GM13977 (cell line): ENCODE measurements at places on chromosomes 5 and 9.

GRCh38 chr5:35924950-35925722 lies 13.3 kb downstream of the CAPSL start:
- DNase-seq: peak; percentile 66

DNA sequence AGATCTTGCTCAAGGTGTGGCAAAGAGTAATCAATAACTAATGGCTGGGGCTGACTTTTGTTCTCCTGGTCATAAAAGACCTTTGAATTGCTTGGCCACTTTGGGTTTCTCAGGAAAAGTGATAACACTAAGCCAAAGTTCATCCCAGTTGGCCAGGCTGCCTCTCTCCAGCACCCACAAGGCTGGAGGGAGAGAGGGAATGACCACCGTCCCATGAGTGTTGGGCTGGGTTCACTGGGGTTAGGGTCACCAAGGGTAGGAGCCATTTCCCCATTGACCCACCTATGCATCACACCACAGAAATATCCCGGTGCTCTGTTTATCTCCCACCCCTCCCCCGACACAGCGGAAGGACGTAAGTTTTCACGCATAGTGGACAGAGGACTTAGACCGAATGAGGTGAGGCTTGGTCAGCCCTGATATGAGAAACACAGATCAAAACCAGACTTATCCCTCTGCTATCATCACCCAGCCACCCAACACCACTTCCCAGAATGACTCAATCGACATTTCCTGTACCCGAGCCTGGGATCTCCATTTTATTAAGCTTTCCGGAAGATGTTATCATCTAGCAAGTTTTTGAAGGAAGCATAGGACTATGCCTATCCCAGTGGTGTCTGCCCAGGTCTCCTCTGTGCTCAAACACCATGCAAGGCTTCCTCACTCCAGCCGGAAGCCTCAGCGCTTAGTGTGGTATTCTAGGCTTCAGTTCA lies 27.0 kb upstream of the PPARGC1B start:
- no peak for DNase-seq

DNA sequence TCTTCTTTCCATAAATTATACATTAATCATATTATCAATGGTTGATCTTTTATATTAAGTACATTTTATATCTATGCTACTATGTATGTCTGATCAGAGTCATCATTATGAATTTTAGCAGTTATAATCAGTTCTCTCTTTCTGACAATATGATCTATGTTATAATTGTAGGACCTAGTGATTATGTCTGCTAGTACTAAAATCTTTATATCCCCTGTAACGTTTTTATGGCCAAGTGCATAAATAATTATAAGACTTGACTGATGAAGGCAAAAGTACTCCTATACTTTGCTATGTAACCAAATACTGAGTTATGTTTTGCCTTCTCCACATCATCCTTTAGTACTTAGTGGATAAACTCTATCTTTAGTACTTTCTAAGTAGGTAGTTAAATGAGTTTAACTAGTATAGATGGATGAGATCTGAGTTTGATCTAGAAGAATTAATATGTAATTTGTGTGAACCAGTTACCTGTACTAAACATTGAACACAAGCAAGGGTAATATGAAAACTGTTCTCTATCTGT lies 75.4 kb downstream of the SLF1 start:
- DNase-seq: no peak

GRCh38 chr5:130805648-130806047 lies 359.4 kb downstream of the HINT1 start:
- DNase-seq: no peak

DNA sequence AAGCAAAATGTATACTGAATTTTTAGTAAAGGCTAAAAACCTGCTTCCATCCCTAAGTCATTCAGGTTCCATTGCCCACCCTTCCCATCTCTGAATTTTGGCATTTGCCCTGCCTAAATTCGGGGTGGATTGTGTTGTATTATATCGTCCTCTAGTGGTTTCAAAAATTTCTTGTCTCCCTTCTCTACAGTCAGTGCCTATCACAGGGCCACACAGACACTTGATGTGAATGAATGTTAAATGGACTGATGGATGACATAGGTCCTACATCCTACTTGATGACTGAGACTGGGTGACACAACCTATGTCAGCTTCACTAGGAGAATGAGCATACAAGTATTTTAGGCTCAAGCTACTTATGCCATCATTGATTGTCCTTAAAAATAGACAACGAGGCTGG lies 45.6 kb upstream of the SLC30A5 start:
- no peak for DNase-seq

DNA sequence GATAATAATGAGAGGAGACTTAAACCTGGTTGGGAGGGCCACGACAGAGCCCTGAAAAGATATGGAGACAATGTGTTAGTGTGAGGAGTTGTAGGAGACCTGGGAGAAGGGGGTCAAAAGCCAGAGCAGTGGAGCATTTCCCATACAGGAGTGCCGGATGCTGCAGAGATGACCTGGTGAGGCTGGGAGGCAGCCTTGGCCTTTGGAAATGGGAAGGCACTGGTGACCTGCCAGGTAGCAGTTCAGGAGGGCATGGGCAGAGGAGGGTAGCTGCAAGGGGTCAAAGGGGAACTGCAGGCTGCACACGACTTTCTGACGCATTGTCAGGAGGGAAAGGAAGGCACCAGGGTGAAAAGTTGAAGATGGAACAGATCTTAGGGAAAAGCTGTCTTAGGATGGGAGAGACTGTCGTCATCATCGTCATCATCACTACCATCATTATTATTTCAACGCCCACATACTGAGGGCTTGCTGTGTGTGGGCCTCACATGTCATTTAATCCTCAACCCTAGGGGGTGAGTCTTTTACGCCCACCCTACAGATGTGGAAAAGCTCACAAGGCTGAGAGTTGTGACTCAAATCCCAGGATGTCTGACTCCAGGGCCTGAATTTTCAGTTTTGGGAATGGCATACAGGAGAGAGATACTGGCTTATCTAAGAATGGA lies 13.3 kb downstream of the ARAP3 start:
- DNase-seq: no peak

GRCh38 chr9:6195714-6196360 lies 19.8 kb upstream of the IL33 start:
- no peak for DNase-seq

DNA sequence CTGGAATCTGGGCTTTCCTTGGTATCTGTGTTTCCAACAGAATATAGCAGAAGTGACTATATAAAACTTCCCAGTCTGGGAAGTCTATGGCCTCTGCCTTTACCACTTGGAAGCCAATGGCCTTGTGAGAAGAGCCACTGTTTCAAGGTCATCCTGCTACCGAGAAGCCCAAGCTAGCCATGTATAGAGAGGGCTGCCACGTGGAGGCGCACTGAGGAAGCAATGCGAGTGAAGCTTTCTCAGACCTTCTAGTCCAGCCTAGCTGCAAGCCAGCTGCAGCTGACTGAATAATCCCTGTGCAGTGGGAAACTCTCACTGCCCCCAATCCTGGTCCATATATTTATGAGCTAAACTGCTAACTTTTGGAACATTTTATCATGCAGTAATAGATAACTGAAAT lies 661.8 kb upstream of the RIOK2 start:
- no peak for DNase-seq

DNA sequence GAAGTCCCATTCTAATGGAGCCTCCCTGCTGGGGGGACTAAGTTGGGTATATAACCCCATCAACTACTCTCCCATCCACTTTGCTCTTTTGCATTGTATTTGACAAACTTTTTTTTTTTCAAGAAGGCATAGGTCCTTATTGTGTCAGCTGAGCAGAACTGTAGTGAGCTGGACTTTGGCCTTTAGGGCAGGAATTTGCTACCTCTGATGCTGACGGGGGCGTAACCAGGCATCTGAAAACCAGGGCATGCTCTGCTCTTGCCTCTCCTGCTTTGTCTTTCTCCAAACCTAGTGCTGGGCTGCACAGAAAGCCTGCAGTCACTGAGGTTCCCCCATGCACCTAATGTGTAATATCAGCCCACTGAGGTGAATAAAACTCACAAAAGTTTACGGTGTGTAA lies 49.0 kb downstream of the MSX2 start:
- DNase-seq: no peak

DNA sequence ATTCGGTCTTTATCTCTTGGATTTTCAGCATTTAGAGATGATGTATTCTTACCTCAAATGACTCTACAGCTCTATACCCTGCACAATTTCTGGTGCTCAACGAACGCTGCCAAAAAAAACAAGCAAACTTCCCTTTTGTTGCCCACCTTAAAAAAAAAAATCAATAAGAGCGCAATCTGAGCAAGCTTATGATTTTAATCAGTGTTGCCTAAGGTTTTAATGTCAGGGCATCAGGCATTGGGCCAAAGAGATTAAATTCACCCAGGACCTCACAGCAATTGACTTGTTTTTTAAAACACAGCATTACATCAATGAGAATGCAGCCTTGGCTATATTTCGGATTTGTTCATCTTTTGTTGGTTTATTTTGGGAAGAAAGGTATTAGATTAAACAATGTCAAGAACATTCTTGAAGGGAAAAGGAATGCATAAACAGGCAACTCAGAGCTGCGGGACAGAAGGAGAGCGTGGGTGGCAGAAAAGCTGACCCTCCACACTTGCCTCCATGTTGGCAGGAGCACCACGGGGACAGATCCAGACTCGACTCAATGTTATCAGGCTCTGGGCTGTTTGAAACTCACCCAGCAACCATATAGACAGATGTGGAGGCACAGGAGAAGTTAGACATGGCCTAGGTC lies 127.5 kb upstream of the DAPK1 start:
- no peak for DNase-seq

GRCh38 chr9:121650217-121651007 lies 1.0 kb upstream of the DAB2IP start:
- DNase-seq: peak; percentile 39

DNA sequence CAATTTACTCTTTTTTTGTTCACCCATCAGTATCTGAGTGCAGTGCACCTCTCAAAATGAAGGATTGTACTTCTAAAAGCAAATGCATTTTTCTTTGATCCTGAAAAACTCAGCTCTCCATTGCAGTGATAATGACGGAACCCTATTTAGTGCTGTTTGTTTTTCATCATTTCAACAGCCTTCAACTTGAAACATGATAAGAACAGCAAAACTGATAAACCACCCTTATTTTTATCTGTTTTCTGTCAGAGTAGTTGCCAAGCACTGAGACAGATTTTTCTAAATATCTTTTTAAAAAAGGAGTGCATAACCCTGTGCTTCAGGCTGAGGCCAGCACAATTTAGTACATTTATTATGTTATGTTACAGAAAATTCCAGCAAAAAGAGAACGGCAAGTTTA lies 549.8 kb upstream of the DMAC1 start:
- no peak for DNase-seq

- DNase-seq: no peak
Measured at GRCh38 chr5:149320791-149321330, 24.4 kb upstream of the GRPEL2 start.

- DNase-seq: no peak
Measured at GRCh38 chr5:171336521-171337209, 27.6 kb downstream of the TLX3 start.

GRCh38 chr5:157563929-157564716 lies 11.5 kb downstream of the ADAM19 start:
- DNase-seq: no peak

DNA sequence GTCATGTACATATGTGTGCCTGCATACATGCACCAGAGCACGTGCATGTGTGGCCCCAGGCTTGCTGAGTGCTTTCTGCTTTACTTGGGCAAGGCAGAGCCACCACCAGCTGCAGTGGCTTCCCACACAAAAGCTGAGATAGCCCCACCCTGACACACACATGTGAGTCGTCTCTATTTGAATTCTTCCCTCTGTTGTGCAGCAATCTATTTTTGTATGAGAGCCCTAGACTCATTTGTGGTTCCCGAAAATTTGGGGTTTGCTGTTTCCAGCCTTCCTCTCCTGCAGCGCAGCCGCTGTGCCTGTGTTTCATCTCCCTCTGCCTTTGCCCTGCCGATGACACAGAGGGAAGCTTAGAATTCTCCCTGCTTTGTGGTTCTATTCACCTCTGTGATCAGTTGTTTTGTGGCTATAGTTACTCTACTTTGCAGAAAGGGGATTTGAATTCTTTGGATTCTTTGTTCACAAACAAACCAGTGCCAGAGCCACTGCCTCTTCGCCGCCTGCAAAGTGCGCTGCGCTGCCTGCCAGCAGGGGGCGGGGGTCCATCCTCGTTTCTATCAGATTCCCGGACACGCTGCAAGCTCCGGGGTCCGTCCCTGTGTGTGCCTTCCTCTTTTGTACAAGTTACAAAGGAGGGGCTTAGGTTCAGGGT lies 95.8 kb upstream of the DAP start:
- peak; percentile 28 for DNase-seq

DNA sequence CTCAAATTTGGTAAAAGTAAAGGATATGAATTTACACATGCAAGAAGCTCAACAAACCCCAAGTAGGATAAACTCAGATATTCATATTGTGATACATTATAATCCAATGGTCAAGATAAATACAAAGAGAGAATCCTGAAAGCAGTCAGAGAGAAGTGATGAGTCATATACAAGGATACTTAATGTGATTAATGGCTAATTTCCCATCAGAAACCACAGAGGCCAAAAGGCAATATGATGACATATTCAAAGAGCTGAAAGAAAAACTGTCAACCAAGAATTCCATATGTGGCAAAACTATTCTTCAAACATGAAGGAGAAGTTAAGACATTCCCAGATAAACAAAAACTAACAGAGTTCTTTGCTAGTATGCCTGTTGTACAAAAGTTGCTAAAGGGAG lies 19.5 kb upstream of the IRF1 start:
- no peak for DNase-seq

DNA sequence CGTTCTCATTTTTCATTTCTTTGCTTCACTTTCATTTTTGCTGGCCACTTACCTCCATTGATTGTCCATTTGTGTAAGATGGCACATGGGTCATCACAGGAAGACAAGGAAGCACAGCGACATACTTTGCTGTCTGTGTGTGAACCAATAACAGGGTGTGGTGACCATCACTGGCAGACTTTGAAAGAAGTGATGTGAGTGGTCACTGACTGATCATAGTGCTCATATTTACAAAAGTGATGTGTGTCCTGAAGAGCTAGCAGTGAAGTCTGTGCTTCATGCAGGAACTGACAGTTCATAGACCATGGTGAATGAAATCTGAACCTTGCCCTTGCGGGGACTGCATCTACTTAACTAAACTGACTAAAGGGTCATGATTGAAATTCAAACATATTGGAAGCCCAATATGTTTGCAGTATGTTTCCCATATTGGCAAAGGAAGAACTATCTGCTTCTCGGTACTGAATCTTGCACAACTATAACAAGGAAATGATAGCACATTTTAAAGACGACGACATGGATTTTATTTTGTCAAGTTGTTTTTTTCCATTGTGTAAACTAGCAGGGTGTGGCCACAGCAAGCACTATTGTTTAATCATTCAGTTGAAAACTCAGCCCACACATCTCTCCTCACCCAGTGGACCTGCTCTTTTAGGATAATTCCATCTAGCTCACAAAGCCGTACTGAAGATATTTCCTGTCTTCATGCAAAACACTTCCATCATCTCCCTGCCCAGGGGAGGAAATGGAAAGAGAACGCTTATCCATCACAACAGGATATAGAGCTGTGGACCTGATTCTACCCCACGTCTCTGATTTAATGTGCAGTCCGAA lies 232.0 kb upstream of the ANKRD55 start:
- DNase-seq: no peak

GRCh38 chr9:111839387-111839786 lies 44.6 kb upstream of the SHOC1 start:
- peak; percentile 44 for DNase-seq

- no peak for DNase-seq
Measured at GRCh38 chr9:84850830-84851392, 181.4 kb downstream of the NTRK2 start.
